ENCODE measurements at places on chromosomes 2 and 18.

- H3K4me3 ChIP-seq, result no peak overlapping the region
- DNase-seq, result no peak
- H3K27ac ChIP-seq, result no peak overlapping the region
- no peaks in the 10 kb centered on the region for H3K4me1 ChIP-seq
- no peaks in the 10 kb centered on the region for H3K27me3 ChIP-seq
Observed at GRCh38 chr2:208999911-209000310, 423.9 kb upstream of the MAP2 start.

- no peaks in the 10 kb centered on the region for H3K36me3 ChIP-seq
- no peak overlapping the region for H3K27ac ChIP-seq
- no peaks in the 10 kb centered on the region for H3K4me1 ChIP-seq
- no peak overlapping the region for H3K4me3 ChIP-seq
Observed at GRCh38 chr18:39190508-39190907, 1624.9 kb upstream of the CELF4 start.

GRCh38 chr2:181957668-181958067, 28.0 kb upstream of the PPP1R1C start:
- no peak overlapping the region for H3K4me3 ChIP-seq
- H3K27ac ChIP-seq, result no peak overlapping the region
- H3K36me3 ChIP-seq, result no peaks in the 10 kb centered on the region
- no peaks in the 10 kb centered on the region for H3K27me3 ChIP-seq
- no peak for DNase-seq

GRCh38 chr2:28074137-28074536, 183.6 kb downstream of the BABAM2 start:
- H3K27ac ChIP-seq, result no peak overlapping the region
- H3K36me3 ChIP-seq, result no peaks in the 10 kb centered on the region
- H3K4me3 ChIP-seq, result no peak overlapping the region

DNA sequence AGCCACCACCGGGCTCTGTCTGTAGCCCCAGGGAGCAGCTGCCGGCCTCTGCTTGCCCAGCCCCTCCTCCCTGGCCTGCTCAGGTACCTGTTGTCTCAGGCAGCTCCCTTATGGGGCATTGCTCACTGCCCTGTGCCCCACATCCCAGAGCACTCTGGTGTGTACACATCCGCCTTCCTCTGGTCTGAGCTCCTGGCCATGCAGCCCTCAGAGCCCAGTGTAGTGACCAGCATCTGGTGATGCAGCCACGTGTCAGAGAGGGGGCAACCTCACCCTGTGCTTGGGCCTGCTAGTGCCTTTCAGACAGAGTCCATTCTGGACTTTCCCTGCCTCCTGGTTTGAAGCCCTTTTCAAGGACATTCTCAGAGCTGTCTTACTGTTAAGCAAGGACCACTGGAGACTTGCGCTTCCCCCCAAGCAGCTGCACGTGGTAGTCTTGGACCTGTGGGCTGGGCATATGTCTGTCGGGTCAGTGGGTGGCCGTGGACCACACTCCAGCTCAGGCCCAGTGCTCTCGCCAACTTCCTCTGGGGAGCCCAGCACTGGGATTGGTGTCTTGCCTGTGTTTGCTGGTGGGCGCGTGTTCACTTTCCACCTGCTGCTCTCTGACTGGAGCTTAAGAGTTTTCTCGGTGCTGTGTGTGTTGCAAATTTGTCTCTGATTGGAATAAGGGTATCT, 30.7 kb downstream of the DGKD start:
- H3K27me3 ChIP-seq, result no peaks in the 10 kb centered on the region
- H3K4me1 ChIP-seq, result peaks cover 2% of the 10 kb centered on the region
- no peaks in the 10 kb centered on the region for H3K36me3 ChIP-seq
- DNase-seq, result no peak
- no peak overlapping the region for H3K27ac ChIP-seq
- H3K4me3 ChIP-seq, result no peak overlapping the region

DNA sequence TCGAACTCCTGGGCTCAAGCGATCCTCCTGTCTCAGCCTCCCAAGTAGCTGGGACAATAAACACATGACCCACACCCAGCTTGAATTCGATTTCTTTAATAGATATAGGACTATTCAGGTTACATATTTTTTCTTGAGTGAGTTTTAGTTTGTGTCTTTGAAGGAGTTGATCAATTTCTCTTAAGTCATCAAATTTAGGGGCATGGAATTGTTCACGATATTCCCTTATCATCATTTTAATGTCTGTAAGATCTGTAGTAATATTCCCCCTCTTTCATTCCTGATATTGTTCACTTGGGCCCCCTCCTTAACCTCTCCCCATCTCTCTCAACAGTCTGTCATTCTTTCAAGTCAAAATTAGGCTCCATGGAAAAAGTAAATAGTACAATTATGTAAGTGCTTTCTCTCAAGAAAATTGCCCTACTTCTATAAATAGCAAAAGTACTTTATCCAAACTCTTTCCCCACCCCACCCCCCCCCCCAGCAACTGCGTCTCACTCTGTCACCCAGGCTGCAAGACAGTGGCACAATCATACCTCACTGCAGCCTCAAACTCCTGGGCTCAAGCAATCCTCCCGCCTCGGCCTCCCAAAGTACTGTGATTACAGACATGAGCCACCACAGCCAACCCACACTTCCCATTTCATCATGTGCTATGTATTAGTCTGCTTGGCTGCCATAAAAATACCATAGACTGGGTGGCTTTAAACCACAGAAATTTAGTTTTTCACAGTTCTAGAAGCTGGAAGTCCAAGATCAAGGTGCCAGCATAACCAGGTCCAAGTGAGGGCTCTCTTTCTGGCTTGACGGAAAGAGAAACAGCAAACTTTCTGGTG, 20.1 kb downstream of the WDR33 start:
- no peaks in the 10 kb centered on the region for H3K36me3 ChIP-seq
- H3K27me3 ChIP-seq, result no peaks in the 10 kb centered on the region
- no peak for DNase-seq
- no peak overlapping the region for H3K27ac ChIP-seq
- H3K4me3 ChIP-seq, result no peak overlapping the region

Measured in iPS DF 6.9 (cell line).